ENCODE measurements at places on chromosomes 4 and X.
A peak's percentile ranks its signal among the peaks of the same experiment; 100 is the strongest.

- peak; percentile 86 for DNase-seq
Measured at GRCh38 chrX:153794018-153794896, at the start of the genes IDH3G and SSR4. TSS of gene IDH3G (minus strand) at chrX:153794375. CDS start at chrX:153794326, 49 bp downstream. TSS of gene SSR4 (plus strand) at chrX:153794668. CDS start at chrX:153794688, 20 bp downstream.

DNA sequence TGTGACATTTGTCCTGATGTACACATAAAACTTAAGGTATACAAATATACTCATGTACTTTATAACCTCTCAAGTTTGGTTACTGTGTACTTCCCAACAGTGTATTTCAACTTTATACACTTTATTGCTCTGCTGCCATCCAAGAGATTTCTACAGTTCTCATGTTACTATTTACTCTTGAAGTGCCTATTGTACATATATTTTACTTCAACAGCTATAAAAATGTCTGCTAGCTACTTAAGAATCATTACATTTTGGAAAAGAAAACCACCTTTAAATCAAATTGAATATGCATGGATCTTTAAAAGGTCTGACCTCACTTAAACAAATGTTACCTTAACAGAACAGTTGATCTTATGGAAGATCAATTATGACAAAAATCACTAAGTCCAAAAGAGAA lies 1056.4 kb downstream of the ADGRL3 start:
- no peak for DNase-seq

DNA sequence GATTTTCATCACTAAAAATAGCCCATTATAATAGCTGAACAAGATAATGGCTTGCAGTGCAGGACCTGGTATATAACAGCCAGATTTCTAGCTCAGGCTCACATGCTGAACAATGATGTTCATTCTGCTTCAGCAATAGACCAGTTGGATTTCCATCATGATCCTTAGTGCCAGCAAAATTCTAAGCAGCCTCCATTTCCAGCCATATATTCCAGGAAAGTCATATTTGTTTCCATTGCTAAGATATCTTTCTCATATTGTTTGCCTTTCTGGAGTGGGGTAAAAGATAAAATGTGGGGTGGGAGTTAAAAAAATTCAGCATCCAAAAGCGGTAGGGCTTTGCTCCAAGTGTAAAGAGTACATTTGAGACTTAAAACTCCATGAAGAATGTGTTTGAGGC lies 2344.1 kb downstream of the PCDH7 start:
- DNase-seq: no peak

DNA sequence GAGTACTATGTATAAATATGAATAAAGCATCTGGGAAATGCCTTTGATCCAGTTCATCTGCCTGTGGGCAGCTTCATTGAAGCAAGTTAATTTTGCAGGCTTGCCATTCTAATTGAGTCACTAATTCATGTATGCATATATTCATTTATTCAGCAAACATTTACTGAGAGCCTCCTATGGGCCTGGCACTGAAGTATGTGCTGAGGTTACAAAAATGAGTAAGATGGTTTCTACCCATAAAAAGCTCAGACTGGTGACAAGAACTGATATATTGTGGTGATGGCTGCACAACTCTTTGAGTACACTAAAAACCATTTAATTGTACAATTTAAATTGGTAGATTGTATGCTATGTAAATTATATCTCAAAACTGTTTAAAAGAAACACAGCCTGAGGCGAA lies 1.1 kb upstream of the MRPL1 start:
- no peak for DNase-seq
